Stimulated activated CD4-positive, alpha-beta T cell treated with anti-CD3 and anti-CD28 coated beads, Interleukin-4, amount 100 ng/mL, for 4 hours (primary cell): ENCODE measurements at places on chromosomes 1 and 21.

DNA sequence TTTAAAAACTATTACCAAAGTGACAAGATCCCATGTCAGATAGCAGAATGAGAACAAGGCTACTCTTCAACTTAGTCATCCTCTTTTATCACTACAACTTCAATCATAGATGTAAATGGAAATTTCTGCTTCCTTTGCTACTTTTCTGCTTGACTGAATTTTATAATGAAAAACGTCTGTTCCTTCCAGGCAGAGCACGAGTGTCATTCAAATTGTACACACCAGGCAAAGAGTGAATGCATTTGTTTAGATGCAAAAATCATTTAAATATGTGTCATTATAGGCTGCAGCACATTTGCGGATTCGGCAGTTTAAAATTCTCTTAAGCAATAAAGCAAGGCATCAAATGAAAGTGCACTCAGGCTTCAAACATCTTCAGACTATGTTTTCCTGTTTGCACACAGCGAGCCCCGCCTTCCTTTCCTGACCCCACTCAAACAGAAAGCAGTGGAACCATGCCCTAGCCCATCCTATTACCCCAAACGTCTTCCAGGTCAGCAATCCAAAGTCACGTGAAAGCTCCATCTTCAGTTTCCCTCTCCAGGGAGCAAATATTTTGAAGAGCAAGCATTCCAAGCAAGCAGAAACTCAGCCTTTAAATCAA, 99.6 kb downstream of the APP start:
- peak; percentile 2 for DNase-seq

DNA sequence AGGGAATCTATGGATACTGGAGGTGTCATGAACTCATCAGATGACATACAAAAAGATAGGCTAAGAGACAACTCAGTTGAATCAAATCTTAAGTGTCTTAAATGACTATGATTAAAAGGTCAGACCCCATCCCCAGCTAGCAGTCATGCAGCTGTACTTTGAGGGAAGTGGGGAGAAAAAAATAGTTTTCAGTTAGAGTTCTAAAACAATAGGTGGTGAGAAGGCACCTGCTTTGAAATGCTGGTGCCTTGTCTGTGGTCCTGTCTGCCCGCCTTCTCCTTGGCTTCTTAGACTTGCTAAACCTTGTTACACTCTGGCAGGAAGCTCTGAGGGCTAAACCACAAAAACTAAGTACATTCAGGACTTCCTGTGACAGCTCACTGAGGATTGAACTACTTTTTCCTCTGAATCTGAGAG, 15.3 kb downstream of the CD2 start:
- DNase-seq: no peak

DNA sequence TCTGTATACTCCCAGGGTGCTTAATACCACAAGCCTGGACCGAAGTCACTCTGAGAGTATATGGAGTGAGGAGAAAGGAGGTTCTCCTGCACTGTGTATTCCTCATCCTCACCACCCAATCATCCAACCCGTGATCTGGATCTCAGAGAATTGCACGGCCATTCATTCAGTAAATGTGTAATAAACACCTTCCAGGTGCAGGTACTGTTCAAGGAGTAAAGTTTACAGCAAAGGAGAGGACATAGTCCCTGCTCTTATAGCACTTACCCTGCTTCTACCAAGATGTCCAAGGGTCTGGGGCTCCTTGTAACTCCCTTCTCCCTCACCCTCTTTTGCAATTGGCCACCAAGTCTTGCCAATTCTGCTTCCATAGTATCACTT, 139.2 kb upstream of the JUN start:
- DNase-seq: no peak

GRCh38 chr21:29181799-29182470, 51.5 kb downstream of the MAP3K7CL start:
- no peak for DNase-seq

DNA sequence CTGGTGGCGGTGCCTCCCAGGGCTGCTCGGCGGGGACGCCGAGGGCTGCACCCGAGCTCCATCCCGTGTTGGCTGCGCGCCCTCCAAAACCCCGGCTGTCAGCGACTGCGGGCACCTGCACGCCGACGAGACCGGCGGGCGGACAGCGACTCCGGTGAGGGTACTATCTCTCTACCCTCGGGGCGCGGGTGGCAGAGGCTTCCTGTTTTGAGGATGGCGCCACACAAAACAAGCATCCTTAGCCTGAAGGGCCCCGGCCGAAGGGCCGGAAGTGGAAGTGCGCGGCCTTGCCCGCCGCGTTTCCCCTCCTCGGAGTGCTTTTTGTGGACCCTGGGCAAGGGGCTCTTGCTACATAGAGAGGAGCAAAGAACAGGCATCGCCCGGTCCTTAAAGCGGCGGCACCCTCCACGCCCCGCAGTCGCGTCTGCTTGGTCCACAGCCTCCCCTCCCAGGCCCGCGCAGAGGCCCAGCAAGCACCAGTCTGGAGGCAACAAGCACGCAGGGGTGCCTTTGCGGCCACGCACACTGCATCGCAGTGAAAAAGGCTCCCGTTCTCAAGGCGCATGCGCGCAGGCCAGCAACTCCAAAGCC, 561 bp upstream of the COQ8A start:
- peak; percentile 56 for DNase-seq

- DNase-seq: no peak
Measured at GRCh38 chr1:171666114-171666769, 13.8 kb upstream of the MYOC start.

- no peak for DNase-seq
Measured at GRCh38 chr1:48870596-48870995, 93.9 kb upstream of the BEND5 start.

DNA sequence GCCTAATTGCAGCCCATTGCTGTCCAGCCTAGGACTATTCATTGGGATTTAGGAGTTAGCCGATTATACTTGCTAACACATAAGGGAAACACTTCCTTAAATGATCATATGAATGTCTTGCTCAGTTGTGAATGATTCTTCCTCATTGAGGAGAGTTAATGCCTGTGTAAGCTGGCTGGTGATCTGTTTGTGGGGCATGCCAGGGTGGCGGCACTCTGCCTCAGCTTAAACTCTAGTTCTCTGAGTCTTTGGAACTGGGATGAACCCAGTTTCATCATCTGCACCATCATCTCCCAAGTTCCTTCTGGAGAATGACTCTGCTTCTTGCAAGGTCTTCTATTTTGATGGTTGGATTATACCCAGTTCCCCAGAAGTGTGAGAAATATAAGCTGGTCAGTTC, 23.9 kb upstream of the SLAMF6 start:
- no peak for DNase-seq

DNA sequence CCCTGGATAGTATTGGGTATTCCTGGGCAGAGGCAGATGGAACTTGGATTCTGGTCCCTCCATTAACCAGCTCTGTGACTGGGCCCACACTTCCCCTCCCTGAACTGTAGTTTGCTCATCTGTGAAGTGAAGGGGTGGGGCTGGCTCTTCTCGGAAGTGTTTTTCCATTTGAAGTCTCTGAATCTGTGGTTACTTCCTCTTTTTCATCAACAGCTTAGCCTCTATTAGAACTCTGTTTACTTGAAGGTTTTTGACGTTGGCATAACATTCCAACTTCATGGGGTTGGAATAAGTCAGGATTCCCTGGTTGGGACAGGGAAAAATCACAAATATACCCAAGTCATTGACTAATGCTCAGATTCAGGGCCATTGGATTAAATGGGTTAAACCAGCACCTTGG, 3.6 kb downstream of the KIAA0040 start:
- DNase-seq: peak; percentile 49

- no peak for DNase-seq
Measured at GRCh38 chr1:16981269-16981849, 939 bp upstream of the MFAP2 start.

DNA sequence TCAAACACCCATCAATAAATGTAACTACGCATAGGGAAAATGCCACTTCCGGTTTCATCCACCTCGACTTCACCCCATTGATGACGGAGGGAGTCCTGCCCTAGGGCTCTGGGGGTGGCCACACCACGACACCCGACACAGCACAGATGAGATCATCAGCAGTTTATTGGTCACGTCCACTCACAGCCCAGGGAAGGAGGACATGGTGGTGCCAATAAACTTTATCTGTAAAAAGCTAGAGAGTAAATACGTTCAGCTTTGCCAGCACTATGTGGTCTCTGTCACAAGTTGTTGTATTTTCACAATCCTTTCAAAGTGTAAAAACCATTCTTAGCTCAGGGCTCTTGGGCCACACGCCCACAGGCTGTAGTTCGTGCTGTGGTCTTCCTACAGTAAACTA, 16.3 kb downstream of the SETD4 start:
- no peak for DNase-seq

DNA sequence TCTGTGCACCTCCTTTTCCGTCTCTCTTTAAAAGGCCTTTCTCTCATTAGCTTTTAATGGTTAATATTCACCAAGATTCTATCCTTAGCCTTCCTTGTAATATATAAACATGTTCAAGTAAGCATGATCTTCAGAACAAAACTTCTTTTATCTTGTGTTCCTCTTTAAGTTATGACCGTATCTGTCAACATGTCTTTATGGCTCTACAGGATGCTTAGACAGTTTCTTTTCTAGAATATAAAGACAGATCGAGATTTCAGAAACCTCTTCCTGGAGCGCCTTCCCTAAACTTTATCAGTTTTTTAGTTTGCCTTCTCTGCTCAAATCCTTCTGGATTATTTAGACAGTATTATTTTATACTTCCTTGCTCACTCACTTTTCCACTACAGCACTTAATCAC, 7.2 kb downstream of the RO60 start:
- DNase-seq: no peak

DNA sequence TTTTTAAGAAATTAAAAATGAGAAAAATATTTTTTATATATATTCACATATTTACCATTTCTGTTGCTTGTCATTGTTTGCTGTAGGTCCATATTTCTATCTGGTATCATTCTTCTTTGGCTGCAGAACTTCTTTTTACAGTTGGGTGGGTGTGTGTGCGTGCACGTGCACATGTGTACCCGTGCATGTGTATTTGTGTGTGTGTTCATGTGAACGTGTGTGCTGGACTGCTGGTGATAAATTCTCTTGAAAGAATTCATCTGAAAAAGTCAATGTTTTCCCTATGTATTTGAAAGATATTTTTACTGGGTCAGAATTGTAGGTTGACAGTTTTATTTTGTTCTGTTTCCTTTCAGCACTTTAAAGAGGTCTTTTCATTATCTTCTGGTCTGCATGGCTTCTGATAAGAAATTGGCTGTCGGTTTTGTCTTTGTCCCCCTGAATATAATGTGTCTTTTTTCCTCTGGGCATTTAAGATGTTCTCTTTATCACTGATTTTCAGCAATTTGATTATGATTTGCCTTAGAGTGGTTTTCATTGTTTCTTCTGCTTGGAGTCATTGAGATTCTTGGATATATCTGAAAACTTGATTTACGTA, 34.5 kb upstream of the DPH5 start:
- DNase-seq: no peak

- DNase-seq: no peak
Measured at GRCh38 chr21:36980280-36981048, 14.0 kb upstream of the HLCS start.

DNA sequence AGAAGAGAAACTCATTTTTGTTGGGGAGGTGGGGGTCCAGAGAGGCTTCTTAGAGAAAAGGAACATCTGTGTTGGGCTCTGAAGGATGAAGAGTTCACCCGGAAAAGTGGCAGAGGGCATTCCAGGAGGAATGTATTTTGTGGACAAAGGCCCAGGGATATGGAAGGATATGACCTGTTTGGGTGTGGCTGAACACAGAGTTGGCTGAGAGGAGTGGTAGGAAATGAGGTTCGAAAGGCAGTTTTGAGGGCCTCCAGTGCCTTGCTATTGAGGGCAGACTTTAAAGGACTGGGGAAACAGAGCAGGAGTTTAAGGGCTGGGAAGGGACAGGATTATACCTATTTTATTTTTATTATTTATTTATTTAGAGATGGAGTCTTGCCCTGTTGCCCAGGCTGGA, 27.3 kb upstream of the WASF2 start:
- no peak for DNase-seq

DNA sequence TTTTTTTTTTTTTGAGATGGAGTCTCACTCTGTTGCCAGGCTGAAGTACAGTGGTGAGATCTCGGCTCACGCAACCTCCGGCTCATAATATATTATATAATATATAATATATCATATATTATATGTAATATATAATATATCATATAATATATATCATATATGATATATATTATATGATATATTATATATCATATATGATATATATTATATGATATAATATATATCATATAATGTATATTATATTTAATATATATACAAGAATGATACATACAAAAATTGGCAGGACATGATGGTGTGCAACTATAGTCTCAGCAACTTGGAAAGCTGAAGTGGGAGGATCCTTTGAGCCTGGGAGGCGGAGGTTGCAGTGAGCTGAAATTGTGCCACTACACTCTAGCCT, 1725.5 kb downstream of the MRPL39 start:
- no peak for DNase-seq

- no peak for DNase-seq
Measured at GRCh38 chr1:86703696-86704457, 499 bp upstream of the SH3GLB1 start.

- DNase-seq: no peak
Measured at GRCh38 chr21:42397746-42398394, 2.0 kb upstream of the TMPRSS3 start.

DNA sequence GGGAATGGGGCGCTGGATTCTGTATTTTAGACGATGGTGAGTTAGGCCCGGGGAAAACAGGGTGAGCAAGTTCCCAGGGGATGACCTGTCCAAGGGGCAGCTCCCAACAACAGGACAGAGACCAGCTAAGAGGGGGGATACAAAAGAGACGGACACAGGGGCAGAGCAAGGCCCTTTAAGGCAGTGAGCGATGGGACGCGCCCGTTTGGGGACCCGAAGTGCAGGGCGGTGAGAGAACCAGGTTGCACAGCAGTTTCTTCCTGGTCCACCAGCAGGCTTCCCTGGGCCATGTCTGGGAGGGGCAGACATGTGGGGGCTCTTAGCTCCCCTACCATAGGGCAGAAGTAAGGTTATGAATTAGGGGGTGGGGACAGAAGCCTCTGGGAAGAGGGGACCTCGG, 22.0 kb downstream of the INAVA start:
- DNase-seq: no peak

GRCh38 chr1:112298558-112298957, 97.5 kb upstream of the CTTNBP2NL start:
- DNase-seq: peak; percentile 11

DNA sequence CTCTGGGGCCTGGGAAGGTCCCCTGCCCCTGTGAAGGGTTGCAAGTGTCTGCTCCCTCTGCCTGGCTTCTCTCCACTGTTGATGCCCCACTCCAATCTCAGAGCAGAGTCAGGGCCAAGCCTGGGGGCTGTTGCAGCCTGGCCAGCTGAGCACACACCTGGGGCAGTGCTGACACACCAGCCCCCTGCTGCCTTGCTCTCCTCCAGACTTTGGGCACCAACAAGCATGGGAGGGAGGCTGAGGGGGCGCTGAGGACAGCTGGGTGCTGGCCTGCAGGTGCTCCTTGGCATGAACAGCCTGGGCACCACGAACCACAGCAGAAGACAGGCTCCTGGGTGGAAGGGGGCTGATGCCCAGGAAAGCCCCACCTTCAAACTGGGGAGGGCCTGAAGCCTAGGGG, 9.6 kb upstream of the MTR start:
- DNase-seq: no peak

- DNase-seq: no peak
Measured at GRCh38 chr1:8985915-8986813, 40.1 kb downstream of the SLC2A7 start.
